SHP77 (cell line): ENCODE measurements at places on chromosomes 4 and X.

DNA sequence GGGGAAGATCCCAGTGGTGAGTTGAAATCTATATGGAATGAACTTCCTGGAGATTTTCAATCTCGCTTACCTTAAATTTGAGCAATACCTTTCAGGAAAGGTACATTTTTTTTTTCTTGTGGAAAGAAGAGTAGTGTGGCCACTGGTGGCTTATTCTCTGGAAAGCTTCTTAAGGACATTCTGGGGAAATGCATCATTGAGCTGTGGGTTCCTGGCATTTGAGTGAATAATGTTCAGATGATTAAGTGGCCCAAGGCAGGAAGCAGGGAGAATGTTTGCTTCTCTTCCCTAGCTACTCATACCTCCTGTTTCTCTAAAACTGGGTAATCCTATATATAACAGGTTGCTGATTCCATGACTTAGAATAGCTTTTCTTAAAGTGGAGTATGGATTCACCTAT lies 31.8 kb downstream of the STAG2 start:
- no peak for DNase-seq

DNA sequence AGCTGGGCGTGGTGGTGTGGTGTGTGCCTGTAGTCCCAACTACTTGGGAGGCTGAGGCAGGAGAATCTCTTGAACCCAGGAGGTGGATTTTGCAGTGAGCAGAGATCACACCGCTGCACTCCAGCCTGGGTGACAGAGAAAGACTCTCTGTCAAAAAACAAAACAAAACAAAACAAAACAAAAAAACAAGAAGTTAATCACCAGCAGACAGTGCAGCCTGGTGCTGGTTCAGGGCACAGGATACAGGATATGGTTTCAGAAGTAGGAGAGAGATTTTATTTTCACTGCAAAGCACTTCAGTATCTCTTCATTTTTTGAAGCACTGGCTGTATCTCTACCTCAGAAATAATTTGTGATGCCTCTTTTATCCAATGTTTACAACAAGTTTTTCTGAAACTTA lies 1222.9 kb upstream of the PRKX start:
- DNase-seq: no peak

DNA sequence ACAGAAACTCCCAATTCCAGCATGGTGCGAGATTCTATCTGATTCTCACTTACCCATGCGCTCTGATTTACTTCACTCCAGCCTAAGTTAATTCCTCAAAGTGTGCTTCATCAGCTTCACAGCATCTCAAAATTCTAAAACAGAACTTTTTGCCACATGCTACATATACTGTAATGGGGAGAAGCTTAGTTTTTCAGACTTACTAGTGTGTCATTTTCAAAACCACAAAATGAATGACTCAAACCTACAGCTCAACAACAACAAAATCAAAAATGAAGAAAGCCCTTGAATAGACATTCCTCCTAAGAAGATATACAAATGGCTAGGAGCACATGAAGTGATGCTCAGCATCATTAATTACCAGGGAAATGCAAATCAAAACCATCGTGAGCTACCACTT lies 14.9 kb downstream of the IRF2 start:
- DNase-seq: no peak

DNA sequence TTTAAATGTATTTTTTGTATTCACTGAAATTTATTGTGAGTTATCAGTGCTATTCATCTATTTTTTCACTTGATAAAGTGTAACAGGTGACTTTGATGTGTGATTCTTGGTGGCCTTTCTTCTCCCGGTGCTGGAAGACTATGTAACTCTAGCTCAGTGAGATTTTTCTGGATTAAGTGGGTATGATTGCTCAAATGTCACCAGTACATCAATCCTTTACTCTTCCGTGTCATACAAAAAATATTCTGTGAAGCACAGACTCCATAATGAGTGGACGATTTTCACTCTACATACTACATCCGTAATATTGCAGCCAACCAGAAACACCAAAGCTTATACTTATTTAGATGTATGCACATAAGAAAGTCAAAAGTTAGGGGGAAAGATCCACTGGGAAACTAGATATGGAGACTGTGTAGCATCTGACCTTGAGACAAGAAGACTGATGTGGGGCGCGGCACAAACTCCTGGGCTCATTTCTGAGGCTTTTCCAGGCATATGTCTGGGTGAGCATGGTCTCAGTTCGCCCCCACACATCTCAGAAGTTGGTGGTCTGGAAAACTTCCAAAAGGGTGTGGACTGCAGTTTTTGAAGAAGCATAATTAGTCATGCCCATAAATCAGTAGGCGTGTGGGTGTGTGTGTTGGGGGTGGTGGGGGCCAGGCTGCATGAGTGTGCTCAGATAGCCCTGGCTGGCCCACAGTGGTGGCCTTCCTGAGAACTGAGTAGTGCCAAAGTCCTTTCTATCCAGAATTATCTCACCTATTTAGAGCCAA lies 53.9 kb upstream of the TENM3 start:
- DNase-seq: no peak

- no peak for DNase-seq
These were observed 1444.0 kb downstream of the PCDH18 start for GRCh38 chr4:136088211-136088867.

DNA sequence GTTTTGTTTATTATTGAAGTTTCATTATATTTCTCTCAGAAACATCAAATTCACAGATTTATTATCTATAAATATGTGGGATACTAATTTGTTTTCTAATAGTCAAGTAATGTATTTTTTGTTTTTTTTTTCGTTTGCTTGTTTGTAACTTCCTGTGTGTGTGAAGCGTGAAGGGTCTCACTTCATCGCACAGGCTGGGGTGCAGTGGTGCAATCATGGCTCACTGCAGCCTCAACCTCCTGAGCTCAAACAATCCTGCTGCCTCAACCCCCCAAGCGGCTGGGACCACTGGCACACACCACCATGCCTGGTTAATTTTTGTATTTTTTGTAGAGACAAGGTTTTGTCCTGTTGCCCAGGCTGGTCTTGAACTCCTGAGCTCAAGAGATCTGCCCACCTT lies 55.1 kb downstream of the SH3RF1 start:
- DNase-seq: no peak

DNA sequence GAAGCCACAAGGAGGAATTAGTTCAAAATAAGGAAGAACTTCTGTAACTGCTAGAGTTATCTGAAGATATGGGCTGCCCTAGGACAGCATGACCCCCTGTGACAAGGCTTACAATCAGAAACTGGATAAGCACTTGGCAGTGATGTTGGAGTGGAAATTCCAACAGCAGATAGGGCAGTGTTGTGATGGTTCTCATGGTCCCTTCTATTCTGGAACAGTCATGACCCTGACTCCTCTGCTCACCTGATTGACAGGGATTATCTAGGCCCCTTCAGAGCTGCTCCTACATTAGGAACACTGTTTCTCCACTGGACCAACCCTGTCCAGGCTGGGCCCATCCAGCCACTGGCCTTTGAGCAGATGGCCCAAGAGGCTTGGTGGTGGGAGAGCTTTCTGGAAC lies 17.9 kb downstream of the NALF2 start:
- DNase-seq: no peak

DNA sequence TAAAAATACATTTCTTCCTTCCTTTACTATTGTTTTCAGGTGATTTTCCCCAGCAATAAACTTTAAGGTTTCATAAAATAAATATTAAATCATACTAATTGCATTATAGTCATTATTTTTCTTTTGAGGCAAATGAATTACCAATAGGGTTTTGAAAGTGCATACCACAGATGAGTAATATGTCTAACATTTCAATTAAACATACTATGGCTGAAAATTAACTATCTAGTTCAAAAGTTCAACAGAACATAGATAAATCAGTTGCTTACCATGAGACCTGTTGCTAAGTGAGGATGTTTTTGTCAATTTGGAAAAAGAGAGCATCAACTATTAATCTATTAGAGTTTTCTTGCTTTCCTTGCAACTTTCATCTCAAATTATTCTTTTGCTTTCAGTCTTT lies 35.0 kb downstream of the NPY5R start:
- DNase-seq: no peak

DNA sequence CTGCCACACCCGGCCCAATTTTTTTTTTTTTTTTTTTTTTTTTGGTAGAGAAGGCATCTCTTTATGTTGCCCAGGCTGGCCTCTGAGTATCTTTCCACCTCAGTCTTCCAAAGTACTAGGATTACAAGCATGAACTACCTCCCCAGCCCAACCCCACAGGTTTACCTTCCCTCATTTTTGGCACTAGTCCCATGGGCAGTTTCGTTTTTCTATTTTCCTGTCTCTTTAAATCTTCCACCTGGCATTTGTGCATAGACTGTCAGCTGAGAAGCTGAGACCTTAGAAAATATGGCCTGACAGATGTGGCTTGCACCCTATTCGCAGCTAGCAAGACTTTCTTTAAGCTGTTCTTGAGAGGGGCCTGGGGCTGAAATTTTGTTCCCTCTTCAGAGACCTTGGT lies 27.9 kb downstream of the TNIP2 start:
- DNase-seq: no peak

- DNase-seq: no peak
These were observed 564.5 kb downstream of the TRAM1L1 start for GRCh38 chr4:116520886-116521285.

GRCh38 chr4:10201381-10202223 lies 85.0 kb upstream of the WDR1 start:
- no peak for DNase-seq

GRCh38 chrX:6777238-6778002 lies 242.5 kb upstream of the VCX3A start:
- no peak for DNase-seq

- DNase-seq: no peak
These were observed 57.0 kb downstream of the SORBS2 start for GRCh38 chr4:185754961-185755360.

- no peak for DNase-seq
These were observed 229.9 kb upstream of the AFF2 start for GRCh38 chrX:148270499-148270898.

DNA sequence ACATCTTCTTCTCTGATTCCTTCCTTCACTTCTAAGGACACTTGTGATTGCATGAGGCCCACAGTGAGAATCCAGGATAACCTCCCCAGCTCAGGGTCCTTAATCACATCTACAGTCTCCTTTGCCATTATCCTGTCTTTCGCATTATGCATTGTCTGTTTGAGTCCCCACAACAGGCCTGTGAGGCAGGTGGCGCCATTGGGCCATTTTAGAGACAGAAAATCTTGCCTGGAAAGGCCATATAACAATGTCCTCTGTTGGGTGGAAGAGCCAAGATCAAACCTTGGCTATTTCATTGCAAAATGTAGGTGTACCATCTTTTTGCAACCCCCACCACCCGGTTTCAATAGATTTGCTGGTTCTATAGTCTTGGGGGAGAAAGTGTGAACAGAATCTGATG lies 11.8 kb upstream of the DCUN1D4 start:
- DNase-seq: peak; percentile 55

- no peak for DNase-seq
These were observed 58.4 kb upstream of the TADA2B start for GRCh38 chr4:6984612-6985425.

DNA sequence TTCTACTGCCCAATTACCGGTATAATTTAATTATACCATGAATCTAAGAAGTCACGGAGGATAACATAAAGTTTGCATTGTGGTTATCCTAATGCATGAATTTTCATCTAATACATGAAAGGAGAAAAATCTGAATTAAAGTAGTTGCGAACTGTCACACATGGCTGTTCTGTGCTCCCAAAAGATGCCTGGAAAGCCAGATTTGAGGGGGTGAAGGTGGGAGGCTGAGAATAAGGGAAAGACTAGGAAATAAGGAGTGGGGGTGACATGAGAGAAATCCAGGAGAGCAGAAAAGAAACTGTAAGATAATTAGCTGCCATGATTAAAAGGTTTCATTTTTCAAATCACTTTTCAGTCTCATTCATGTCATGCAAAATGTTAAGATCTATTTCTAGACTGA lies 1582.7 kb downstream of the STIM2 start:
- no peak for DNase-seq
